ENCODE measurements at places on chromosomes 13 and 19.

- DNase-seq: no peak
Observed at GRCh38 chr13:67106502-67107057, 123.6 kb downstream of the PCDH9 start.

DNA sequence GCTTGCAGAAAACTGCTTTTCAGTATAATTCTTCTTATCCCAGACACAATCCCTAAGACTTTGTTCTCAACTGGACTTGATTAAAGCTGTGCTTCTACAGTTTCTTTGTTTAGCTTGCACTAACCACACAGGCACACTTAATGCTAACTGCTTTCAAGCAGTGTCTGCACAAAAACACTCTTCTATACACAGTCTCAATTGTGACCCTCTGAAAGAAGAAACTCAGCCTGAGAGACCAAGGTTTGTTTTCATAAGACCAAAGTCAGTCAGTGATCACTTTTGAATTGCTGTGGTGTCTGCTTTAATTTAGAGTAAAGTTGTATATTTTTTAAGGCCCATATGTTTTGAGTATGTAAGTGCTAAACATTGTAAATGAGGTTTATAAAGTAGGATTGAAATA is 431.2 kb downstream of the KCTD12 start:
- no peak for DNase-seq

DNA sequence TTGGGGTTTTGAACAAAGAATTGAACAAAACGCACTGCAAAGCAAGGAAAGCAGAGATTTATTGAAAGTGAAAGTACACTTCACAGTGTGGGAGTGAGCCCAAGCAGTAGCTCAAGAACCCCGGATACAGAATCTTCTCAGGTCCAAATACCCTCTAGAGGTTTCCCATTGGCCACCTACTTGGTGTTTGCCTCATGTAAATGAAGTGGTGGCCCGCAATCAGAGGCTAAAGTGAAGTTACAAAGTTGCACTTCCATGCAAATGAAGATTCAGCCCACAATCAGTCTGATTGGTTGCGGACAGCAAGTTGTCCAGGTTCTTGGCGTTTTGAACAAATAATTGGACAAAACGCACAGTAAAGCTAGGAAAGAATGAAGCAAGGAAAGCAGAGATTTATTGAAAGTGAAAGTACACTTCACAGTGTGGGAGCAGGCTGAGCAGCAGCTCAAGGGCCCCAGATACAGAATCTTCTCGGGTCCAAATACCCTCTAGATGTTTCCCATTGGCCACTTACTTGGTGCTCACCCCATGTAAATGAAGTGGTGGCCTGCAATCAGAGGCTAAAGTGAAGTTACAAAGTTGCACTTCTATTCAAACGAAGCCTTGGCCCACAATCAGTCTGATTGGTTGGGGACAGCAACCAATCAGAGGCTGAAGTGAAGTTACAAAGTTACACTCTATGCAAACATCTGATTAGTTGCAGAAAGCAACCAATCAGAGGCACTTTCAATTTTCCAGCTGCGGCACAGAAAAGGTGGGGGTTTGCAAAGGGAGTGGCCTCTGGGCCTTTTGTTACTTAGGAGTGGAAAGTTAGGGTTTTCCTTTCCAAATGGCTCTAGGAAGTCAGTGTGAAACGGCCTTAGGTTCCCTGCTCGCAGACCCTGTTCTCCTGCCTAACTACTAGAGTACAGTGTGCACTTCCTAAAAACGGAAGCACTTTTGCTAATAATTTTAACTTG is 4.8 kb upstream of the TM9SF2 start:
- peak; percentile 57 for DNase-seq

- no peak for DNase-seq
Observed at GRCh38 chr13:92657565-92657964, 569.0 kb upstream of the GPC6 start.

DNA sequence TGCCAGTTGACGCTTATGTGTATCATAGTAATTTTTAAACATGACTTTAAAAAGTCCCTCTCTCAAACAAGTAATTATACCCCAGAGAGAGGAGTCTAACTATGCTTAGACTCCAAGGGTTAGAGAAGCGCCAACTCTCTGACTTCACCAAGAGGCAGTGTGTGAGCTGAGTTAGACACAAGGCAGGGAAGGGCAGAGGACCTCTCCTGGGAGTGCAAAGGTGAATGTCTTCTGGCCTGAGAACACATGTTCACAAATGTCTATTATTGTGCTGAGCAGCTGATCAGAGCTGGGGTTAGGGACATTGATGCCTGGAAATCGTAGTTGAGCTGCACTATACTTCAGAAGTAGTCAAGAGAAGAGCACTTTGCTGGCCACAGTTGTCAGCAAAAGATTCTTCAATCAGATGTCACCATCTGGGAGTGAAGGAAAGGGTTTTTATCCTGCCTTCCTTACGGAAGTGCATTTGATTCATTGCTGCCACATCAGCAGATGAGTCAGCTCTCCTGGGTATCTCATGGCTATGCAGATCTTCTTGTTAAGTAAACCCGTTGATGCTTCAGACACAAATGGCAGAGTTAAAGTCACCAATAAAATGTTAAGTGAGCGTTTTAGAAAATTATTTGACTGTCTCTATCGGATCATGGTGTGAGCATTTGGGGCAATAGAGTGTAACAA is 283.2 kb upstream of the ARGLU1 start:
- no peak for DNase-seq

GRCh38 chr13:50519866-50520265 is 323.6 kb downstream of the DLEU7 start:
- no peak for DNase-seq

- DNase-seq: no peak
Observed at GRCh38 chr13:79455331-79455730, 25.6 kb upstream of the NDFIP2 start.

DNA sequence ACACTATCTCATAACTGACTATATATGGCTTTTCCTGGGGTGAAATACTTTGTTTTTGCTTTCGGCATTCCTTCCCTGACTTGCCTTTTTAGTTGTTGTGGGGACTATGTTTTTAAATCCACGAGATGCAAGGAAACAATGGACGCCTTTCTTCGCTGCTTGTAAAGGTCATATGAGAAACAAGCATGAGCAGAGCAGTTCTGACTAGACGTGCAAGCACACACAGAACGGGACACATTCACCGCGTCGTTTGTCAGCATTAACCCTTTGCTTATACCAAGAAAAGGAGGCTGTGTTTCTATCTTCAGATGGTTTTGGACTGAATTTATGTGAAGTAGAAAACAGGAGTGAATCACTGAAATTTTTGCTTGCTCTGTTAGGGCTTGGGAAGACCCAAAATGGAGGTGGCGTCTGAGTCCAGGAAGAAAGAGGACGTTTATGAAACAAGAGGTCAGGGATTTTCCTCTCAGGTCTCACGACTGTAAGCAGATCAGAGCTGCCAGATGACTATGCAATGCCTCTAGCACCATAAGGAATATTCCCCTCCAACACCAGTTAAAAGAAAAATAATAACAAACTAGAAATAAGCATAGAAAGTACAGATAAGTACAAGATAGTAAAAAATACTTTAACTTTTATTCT is 358.9 kb downstream of the DLEU7 start:
- no peak for DNase-seq

- peak; percentile 80 for DNase-seq
Observed at GRCh38 chr19:12551060-12551832, at the start of gene ZNF564. ZNF564 (minus strand) TSS chr19:12551482; CDS start chr19:12551332, 150 bp downstream.

GRCh38 chr13:41812851-41813250 is 148.1 kb downstream of the VWA8 start:
- no peak for DNase-seq

DNA sequence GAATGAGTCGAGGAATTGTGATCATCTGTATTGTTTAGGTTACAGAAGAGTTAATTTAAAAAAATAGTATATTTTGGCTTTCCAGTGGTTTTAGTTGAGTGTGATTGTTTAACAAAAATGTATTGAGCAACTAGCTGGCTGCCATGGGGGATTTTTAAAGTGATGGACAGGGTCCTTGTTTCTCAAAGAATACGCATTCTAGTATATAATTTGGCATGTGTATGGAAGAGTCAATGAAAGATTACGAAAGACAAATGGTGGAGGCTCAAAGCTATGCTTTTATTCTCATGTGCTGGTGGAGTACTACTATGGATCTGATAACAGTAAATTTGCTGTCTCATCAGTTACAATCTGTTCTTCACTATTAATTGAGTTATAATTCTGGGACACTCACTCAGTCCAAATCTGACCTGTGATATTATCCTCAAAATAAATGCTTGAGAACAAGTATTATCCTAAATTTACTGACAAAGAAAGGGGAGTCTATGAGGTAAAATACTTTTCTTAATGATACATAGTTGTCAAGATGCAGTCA is 240.0 kb downstream of the GPC6 start:
- DNase-seq: no peak

DNA sequence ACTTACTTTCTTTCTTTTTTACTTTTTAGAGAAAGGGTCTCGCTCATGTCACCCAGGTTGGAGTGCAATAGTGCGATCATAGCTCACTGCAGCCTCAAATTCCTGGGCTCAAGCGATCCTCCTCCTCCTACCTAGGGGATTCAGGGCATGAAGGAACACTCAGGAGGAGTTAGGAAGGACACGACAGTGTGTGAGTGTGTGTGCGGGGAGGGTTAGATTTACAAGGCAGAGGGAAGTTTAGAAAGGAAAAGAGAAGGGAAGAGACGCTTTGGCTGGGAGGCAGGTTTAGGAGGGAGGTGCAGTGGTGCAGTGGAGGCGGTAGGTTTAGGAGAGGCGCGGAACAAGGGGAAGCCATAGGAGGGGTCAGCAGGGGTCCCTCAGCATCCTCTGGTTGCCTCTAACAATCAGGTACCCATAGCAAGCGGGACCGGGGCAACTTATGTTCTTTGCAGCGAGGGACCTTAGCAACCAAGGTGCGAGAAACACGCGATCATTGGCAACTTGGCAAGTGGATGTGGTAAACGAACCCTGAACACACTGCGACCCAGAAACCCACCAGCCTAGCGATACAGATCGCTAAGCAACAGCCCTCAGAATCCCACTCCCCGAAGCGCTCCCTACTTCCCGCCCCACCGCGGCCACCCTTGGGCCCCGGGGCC is 501 bp downstream of the SIRT2 start:
- no peak for DNase-seq

GRCh38 chr13:45242070-45242469 is 41.2 kb upstream of the KCTD4 start:
- DNase-seq: no peak

DNA sequence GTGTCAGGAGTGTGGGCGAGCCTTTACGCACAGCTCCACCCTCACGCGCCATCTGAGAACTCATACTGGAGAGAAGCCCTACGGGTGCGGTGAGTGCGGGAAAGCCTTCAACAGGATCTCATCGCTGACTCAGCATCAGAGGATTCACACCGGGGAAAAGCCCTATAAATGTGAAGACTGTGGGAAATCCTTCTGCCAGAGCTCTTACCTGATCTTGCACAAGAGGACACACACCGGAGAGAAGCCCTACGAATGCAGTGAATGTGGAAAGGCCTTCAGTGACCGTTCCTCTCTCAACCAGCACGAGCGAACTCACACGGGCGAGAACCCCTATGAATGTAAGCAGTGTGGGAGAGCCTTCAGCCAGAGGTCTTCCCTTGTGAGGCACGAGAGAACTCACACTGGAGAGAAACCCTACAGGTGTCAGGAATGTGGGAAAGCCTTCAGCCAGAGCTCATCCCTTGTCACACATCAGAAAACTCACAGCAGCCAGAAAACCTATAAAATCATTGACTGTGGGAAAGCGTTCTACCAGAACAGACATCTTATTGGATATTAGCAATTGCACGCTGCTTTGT is 6.9 kb upstream of the ZNF555 start:
- no peak for DNase-seq

- no peak for DNase-seq
Observed at GRCh38 chr19:15587663-15588062, 27.4 kb upstream of the CYP4F8 start.

GRCh38 chr19:38020311-38020710 is 113.3 kb downstream of the SIPA1L3 start:
- no peak for DNase-seq

- no peak for DNase-seq
Observed at GRCh38 chr13:42533336-42533591, 40.7 kb upstream of the TNFSF11 start.

DNA sequence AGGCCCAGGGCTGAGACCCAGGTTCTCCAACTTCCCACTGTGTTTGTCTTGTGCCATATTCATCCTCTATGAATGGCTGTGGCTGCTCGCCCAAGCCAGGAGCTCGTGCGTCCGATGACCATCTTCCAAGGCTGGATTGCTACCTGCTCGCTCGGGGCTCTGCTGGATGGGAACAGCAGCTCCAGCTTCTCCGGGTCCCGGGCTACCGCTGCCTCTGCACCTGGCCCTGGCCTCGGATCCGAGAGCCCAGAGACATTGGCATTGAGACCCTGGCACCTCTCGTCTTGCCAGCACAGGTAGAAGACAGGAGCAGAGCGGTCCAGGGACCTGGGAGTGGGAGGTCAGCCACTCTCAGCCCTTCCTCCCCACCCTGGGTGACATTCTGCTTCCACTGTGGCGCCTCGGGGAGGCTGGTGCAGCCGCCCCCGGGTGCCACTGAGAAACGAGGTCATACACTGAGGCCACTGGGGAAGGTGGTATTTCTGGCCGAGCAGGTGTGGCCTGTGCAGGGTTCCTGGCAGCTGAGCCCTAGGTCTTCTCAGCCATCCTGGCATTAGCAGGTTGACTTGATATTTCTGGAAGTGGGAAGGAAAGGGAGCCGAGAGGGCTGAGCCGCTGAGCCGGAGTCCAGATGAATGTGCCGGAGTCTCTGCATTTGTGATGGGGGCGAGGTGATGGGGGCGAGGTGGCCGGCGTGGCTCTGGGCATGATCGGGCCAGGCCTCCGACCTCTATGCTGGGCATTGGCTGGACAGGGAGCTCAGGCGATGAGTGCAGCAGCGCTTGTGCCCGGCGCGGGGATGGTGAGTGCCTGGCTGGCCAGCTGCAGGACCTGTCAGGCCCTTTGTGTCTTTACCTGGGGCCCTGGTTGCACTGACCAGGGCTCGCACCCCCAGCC is 18.6 kb downstream of the NDUFB7 start:
- DNase-seq: no peak

- DNase-seq: no peak
Observed at GRCh38 chr19:7930765-7931164, 4.8 kb upstream of the CTXN1 start.

- DNase-seq: no peak
Observed at GRCh38 chr19:39325778-39326665, 5.4 kb upstream of the LRFN1 start.

GRCh38 chr13:103031332-103031873 is 34.8 kb downstream of the SLC10A2 start:
- DNase-seq: no peak

GRCh38 chr19:33426621-33427361 is 53.3 kb downstream of the CEBPG start:
- no peak for DNase-seq

DNA sequence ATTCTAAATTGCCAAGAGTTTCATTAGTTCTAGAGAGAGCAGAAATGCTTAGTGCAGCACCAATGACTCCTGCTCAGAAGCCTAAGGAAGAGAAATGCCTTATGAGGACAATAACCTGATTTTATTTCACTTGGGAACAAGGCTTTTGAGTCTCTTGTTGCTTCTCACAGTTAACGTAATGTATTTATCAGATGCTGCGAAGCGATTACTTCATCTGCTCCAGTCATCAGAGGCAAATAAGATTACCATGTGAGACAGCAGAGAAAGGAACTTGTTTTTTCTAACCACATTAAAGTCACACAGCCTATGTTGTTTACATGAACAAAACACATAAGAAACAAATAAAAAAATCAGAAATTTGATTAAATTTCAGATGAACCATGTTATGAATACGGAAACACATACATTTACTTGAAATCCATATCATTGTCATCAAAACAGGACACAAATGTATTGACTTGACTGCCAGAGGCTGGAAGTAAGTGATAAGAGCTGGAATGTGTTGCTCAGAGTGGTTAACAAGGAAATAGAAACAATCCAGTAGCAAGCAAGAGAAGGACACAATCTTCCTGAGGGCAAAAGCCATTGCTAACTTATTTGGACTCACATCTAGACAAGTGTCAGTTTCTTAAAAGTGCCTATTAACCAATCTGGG is 147.3 kb downstream of the LHFPL6 start:
- no peak for DNase-seq
